Activated CD4-positive, alpha-beta T cell treated with anti-CD3 and anti-CD28 coated beads for 1 hour (primary cell): ENCODE measurements at places on chromosomes 6 and 20.

GRCh38 chr20:815914-816606 lies 17.5 kb upstream of the FAM110A start:
- peak; percentile 59 for DNase-seq

DNA sequence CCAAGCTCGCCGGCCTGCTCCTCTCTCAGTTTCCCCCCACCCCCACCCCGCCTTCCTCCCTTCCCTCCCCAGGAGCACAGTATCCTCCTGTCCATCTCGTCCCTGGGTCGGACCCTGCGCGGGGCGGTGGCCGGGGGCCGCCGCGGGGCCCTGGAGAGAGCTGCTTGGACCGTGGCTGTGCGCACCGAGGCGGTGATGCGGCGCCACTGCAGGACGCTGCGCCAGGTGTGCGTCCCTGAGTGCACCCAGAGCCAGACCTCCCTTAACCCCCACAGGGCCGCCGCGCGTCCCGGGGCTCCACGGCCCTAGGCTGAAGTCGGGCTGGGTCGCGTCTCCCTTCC lies 2.2 kb downstream of the C20orf204 start:
- no peak for DNase-seq

- no peak for DNase-seq
Observed at GRCh38 chr6:19838442-19839236, 1.5 kb downstream of the ID4 start.

DNA sequence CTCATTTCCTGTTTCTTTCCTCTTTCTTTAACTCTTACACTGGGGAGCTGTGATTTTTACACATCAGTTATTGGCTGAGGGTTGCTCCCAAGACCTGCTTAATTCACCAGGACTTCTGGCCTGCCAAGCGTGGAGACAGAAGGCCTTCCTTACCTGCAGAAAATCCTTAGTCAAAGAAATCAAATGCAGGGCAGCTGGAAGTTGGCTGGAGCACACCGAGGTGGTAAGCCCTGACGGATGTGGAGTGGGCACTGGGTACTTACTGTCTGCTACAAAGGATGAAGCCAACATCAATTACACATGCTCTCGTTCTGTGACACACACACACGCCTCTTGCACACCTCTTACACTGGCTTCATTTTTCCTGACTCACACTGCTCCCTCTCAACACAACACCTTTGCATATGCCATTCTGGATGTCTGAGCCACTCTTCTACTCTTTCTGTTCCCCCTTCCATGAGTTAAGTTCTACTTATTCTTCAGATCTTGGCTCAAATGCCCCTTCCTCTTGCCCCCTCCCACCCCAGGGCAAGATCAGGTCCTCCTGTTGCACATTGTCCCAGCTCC lies 61.6 kb downstream of the TTI1 start:
- no peak for DNase-seq

GRCh38 chr6:110271732-110272022 lies 86.5 kb downstream of the METTL24 start:
- DNase-seq = no peak

DNA sequence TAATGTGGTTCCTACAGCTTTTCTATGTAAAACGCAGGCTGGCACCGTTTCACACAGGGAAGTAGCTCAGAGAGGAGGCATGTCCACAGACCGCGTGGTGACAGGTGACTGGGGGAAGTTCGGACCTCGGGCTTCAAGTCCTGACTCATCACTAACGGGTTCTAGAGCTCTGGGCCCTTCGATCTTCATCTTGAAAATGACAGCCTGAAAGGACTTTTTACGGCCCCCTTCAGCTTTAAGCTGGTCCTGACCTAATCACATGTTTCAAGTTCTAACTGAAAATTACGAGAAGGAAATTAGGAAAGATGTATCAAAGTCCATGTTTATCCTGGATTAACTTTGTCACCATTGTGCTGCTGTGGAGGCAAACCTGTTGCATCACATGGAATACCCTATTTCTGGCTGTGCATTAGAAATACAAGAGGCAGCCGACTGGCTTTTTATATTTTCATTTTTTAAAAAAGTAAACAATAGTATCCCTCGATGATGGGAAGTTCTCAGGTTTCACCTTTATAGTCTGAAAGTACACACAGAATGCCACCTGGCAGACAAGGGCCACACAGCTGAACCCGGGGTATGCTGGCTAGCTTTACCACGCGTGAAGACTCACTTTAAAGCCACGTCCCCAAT lies 2.0 kb downstream of the MAN1A1 start:
- DNase-seq = no peak

DNA sequence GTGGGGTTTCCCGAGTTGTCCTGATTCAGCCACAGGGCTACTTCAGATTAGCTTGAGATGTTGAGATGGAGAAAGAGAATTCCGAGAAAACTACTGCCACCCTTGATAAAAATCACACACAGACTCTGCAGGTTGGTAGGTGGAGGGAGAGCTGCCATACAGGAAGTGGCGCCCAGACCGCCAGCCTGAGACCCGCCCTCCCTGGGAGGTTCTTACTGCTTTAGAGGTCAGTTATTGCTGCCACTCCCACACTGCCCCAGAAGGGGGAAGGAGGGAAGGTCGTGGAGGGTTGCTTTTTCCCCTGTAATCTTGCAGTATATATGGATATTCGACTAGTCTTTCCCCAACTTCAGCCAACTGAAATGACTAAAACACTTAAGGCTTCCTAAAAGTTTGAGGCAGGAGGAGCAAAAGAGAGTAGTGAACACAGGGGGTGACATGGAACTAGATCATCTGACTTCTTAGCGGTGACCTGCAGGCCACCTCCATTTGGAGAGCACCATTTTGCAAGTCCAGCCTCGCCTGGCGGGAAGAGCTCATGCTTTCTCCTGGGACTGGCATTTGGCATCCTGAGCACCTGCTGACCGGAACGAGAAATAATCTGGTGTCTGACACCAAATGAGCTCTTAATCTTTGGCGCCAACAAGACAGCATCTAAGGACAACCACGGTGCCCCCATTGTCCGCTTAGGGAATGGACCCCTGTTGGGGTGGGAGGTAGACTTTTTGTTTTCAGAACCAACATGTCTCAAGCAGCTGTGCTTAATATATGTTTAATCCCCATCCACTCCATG lies 35.7 kb upstream of the SLC22A1 start:
- DNase-seq = no peak

- no peak for DNase-seq
Observed at GRCh38 chr6:73036689-73037088, 188.6 kb downstream of the KHDC1L start.

DNA sequence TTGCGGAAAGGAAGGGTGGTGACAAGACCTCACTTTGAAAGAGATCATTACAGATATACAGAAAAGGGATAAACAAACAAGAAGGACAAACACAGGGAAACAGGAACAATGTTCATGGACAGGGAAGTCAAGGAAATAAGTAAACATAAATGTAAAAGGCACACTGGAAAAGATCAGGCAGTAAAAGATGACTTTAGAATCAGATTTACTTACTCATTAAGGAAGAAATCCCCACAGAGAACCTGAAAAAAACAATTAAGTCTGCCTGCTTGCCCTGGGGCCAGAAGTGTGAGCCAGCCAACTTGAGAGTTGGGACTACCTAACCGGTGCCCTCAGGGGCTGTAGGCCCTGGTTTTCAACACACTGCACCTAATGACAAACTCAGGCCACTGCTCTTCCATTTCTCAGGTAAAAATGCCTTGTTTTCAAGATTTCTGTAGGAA lies 1.7 kb downstream of the APMAP start:
- no peak for DNase-seq
